H54 (cell line): ENCODE measurements at places on chromosomes 16 and 17.

- DNase-seq = no peak
Measured at GRCh38 chr17:15220785-15221184, 44.3 kb downstream of the PMP22 start.

- DNase-seq = no peak
Measured at GRCh38 chr16:79598348-79599181, 2.0 kb downstream of the MAF start.

DNA sequence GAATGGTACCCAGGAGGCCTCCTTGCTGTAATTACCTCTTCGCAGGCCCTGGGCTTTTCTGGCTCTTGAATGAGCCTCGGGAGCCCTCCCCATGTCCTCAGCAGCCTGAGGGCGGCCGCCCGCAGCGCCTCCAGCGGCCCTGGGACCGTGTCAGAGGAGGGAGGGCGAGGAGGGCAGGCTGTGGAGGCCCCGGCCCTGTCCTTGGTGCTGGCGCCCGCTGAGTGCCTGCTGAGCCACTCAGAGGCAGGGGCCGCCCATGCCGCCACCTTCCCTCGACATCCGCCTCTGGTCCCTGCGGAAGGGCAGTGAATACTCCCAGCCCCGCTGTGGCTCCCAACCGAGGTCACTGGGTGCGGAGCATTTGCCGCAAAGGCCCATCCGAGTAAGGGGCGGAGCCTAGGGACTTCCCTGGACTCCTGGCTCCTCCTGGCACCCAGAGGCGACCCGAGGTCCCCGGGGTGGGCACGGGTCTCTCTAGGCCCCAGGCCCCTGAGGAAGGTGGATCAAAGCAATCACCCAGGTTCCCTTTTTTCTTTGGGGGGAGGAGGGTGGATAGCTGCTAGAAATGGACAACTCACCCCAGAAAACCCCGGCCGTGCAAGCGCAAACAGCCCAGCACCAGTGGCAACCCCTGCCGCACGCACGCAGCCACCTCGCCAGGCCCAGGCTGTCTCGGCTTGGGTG, 2.8 kb downstream of the RBFOX3 start:
- no peak for DNase-seq

DNA sequence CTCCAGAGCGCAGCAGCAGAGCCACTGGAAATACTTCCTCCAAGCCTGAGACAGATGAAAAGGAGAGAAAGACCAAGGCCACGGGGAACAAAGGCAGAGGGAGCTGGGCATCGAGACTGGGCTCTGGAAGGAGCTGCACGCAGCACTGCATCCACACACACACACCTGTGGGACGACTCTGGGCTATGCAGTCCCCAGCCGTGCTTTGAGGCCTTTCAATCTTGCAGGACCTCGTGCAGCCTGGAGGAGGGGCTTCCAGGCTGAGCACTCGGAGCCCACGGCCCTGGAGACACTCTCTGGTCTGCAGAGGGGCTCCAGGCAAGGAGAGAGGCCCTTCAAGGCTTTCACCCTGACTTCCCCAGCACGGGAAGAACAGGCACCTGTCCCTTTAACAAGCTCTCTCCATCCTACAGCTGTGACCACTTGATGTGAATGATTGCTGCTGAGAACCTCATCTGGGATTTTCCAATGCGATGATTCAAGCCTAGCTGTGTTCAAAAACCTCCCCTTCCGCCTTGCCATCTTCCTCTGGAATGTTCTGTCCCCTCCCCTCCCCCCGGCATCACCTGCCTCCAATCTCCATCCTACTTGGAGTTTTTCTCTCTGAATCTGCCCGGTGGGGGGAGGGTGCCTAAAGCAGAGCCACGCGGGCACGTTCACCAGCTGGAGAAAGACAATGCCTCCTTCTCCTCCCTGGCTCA, 37.5 kb downstream of the RBFOX3 start:
- DNase-seq = no peak
